ENCODE measurements at places on chromosomes 1 and 21.

GRCh38 chr1:12556368-12556930, 61.6 kb downstream of the DHRS3 start:
- no peak for DNase-seq

GRCh38 chr1:100397681-100398080, 45.4 kb downstream of the CDC14A start:
- DNase-seq: no peak

- no peak for DNase-seq
These were observed 15.9 kb downstream of the ESPN start for GRCh38 chr1:6440198-6441126.

DNA sequence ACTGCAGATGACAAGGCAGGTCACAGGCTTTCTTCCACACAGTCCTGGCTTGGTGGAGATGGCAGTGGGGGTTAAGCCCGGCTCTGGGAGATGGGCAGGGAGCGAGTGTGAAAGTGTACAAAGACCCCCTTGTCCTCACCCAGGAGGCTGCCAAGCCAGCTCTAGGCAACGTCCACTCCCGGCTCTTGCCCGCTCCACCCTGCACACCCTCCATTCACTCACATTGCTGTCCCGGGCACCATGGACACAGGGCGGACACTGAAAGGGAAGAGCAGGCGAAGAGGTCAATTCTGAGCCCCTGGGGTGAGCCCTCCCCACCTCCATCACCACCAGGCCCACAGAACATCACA, 8.9 kb downstream of the COL16A1 start:
- DNase-seq: no peak

- DNase-seq: no peak
These were observed 300.3 kb downstream of the ZP4 start for GRCh38 chr1:237590386-237590785.

- DNase-seq: no peak
These were observed 20.6 kb downstream of the XKR8 start for GRCh38 chr1:27980216-27980845.

DNA sequence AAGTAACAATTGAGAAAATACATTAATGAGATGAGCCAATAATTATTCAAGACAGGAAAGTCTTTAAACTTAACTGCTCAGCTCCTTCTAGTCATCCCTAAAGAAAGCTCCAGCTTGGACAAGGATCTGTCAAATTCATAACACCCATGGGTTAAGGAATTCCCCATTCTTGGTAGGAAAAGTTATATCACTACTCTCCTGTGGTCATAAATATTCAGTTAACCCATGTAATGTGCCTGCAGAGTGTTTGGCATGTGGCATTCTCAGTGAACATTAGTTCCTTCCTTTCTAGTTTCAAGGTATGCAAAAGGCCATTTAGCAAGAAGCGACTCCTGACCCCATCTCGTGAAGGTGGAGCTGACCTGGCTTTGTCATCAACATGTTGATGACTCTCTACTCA, 76.7 kb upstream of the VCAM1 start:
- DNase-seq: no peak

- DNase-seq: no peak
These were observed 117.6 kb downstream of the LEPR start for GRCh38 chr1:65538086-65538485.

DNA sequence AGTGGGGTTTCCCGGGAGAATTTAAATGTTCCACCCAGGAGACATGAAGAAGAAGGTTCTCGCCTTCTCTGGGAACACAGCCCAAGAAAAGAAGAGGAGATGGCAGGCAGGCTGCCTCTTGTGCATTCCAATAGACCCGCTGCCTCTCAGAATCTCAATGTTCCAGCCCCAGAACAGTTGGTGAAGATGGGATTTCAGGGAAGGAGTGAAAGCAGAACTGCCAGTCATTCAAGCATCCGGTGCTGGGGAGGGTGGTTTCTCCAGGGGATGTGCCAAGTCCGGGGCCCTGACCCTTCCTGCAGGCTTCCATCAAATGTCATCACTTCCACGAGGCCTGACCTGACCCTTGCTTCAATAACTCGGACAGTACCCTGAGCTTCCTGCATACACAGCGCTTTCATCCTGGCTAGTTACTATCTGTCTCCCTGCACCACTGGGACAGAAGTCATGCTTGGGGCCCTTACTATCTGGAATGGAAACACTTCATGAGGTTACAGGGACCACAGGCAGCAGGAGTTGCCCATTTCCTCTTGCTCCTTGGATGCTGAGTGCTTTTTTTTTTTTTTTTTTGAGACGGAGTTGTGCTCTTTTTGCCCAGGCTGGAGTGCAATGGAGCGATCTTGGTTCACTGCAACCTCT, 386.6 kb upstream of the POU3F1 start:
- DNase-seq: no peak

- no peak for DNase-seq
These were observed 469.8 kb upstream of the OLFM3 start for GRCh38 chr1:102466487-102466886.

DNA sequence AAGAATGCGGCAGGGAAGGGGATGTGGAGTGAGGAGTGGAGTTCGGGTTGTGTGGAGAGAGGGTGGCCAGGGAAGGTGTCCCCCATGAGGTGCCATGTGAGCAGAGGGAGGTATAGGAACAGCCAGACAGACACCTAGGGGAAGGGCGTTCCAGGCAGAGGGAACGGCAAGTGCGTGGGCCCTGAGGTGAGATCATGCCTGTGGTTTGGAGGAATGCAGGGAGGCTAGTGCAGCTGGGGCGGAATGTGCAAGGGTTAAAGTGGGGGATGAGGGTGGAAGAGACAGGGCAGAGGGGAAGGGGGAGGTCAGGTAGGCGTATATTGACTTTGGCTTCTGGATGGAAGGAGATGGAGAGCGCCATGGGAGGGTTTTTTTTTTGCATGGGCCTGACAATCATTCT, 31.6 kb upstream of the PADI6 start:
- DNase-seq: no peak

- DNase-seq: no peak
These were observed 197.2 kb downstream of the HLX start for GRCh38 chr1:221076391-221076811.

DNA sequence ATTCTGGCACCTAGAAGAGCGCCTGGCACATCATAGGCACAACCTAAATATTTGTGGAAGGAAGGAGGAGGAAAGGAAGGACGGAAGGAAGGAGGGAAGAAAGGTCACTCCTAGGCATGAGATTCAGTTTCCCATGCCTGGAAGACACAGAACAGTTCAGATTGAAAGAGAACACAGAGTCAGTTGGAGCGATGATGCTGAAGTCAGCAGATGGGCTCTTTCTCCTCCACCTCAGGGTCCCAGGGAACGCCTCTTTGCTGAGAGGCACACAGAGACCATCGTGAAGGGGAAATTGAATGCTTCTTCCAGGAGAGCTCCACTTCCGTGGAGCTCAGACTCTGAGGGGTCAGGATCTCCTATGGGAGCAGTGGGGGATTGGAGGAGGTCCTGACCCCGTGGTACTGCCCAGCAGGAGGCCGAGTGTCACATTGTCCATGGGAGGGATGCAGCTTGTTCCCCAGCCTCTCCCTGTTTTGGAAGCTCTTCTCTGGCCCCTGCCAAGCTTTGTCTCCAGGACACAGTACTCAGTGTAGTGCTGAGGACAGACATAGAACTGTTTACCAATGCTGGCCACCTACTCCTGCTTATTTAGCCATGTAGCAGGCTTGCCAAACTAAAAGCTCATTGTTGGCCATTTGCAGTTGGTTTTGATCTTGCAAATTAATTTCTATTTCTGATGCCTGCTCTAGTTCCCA, 2.4 kb downstream of the MYBPHL start:
- DNase-seq: no peak

- no peak for DNase-seq
These were observed 244.6 kb upstream of the MAP1LC3C start for GRCh38 chr1:242243472-242243871.

DNA sequence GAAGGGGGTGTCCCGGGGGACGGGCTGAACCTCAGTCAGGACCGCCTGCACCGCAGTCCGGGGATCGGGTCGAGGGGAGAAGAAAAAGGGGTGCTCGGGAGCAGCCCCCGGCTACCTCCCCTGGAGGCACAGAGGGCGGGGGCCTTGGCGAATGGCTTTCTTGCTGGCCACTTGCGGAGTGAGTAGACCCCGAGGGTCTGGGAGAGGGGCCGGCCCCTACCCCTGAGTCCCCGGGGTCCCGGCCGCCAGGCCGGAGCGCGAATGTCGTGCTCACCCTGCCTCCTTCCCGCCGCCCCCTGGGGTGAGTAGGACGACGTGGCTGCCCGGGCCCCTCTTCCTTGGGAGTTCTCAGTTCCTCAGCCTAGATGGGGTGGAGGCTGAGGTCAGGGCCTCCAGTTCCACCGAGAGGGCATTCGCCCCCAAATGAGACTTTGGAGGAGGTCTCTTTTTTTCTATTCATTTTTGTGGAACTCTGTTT, 113.0 kb downstream of the OSBPL9 start:
- peak; percentile 87 for DNase-seq

GRCh38 chr1:226248091-226248490, 24.6 kb downstream of the MIXL1 start:
- DNase-seq: no peak

- DNase-seq: no peak
These were observed 16.9 kb downstream of the RPTN start for GRCh38 chr1:152141971-152142584.

DNA sequence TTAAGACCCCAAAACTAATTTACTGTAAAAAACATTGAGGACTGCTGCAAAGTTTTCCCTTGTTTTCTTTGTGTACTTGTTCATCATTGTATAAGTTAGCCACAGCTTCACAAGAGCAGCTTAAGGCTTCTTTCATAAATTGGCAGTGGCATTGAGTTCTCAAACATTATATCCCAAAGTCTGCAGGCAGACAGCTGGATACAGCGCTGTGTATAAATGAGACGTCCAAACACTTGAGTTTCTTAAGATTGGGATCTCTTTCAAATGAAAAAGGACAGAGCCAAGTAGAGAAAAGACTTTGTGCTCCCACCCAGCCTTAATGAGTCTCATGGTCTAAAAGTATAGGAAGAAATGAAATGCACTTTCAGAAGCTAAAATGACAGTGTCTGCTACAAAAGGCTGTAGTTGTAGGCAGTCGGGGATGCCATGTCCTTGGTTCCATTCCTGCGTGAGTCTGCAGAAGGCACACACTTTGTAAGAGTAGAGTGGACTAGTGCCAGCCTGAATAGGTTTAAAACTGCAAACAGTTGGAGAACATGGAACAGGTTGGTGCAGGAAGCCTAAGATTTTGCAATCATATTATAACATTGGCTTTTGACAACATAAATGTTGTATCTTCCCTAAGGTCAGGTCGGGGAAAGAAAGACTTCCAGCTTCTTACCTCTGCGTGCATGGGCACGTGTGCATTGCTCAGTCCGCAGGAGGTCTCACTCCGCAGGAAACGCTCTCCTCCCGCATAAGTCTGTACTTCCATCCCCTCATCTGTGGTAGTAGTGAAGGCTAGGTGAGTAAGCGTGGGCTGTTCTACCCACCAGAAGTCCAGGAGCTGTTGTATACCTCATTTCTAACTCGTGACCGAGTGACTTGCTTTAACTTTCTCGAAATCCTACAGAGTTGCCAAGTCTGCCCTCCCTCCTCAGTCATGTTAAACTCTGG, 94.4 kb downstream of the CD247 start:
- DNase-seq: no peak

DNA sequence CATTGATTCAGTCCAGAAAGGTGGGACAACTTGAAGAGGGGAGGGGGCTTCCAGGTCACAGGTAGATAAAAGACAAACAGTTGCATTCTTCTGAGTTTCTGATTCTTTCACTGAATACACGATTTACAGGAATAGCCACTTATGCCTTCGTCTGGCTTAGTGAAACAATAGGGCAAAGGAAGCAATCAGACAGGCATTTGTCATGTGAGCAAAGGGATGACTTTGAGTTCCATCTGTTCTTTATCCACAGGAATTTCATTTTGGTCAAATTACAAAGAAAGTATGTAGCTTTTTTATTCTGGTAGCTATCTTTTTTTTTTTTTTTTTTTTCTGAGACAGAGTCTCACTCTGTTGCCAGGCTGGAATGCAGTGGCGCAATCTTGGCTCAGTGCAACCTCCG, 202.5 kb downstream of the TTLL7 start:
- DNase-seq: no peak

GRCh38 chr1:94803517-94804441, 16.4 kb upstream of the SLC44A3 start:
- DNase-seq: no peak

DNA sequence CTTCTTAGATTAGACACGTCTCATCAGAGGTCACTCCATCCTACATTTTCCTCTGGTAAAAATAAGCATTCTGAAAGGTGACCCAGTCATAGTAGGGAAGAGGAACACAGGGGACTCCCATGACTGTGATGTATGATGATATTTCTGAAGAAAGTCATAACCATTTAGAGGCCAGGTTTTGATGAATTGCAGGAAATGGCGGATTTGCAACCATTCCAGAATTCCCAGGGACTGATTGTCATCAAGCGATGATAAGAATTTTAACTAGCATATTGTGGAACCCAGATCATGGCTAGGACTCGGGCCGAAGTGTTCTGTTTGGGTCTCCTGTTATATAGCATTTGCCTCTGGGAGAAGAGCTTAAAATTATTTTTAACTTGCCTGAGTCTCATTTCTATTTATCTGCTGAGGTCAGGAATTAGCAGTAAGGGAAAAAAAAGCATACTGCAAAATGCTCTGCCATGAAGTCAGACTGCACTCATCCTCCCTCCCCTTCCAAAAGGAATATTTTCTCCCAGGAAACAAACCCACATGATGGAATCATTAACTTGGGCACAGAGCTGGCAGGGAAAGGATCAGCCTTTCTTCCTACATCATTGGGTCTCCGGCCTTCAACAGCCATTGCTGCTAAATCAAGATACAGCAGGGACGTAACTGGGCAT, 286.7 kb downstream of the HLX start:
- no peak for DNase-seq

- no peak for DNase-seq
These were observed 5.3 kb upstream of the SLC19A1 start for GRCh38 chr21:45547545-45547900.

DNA sequence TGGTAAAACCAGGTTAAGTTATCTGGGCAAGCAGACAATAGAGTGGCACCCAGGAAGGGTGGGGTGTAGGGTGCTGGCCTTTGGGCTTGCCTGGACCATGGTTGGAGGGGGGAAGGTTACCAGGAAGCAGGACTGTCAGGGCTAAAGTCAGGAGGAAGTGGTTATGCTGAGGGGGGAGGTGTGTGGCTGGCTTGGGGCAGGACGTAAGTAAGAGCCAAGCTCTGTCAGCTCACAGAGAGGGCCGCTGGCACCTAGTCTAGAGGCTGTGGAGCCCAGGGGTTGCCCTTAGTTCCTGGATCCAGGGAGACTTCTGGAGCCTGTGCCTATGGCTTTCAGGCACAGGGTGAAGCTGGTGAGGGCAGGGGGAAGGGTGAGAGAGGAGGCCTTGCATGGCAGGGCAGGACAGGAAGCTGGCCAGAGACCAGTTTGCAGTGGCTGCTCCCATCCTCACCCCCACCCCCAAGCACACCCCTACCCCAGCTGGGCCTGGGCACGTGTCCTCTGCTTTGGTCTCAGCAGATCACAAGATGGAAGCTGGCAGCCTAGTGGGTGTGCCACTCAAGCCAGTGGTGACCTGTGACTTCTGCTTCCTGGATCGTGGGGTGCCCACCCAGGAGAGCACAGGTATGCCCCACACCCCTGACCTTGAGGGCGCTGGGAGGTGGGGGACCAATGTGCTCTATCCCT, 20.5 kb upstream of the SMYD3 start:
- DNase-seq: no peak

GRCh38 chr1:15029786-15030185, 123.8 kb upstream of the TMEM51 start:
- no peak for DNase-seq

- DNase-seq: no peak
These were observed 16.5 kb downstream of the NES start for GRCh38 chr1:156660752-156661112.

Measured in osteocyte (in vitro differentiated cells).